T47D (cell line): ENCODE measurements at places on chromosomes 2 and 18.
A peak's percentile ranks its signal among the peaks of the same experiment; 100 is the strongest.

DNA sequence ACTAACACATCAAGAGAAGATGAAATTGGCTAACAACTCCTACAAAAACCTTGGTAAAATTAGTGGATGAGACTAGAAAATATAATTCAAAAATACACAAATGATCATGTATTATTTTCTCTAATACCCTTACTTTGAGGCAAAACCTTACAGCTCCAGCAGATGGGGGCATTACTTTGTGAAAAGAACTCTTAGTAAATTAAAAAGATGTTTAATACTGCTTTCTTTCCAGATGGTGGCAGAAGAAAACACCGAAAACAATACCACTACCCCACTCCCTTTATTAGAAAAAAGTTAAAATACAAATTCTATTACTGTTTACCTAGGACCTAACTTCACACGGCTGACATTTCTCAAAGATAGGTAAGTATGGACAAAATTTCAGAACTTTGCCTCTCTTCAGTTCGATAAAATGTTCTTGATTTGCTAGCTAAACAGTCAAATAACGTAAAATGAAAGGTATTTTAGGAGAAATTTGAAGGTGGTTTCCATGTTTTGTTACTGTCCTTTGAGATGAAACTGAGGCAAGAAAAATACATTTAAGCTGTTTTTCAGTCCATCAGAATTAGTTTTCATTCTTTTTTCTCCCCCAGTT is 30.6 kb downstream of the ORC4 start:
- DNase-seq: peak; percentile 44

- no peak for DNase-seq
Measured at GRCh38 chr2:182302174-182302573, 124.7 kb downstream of the PDE1A start.

GRCh38 chr2:138245310-138245709 is 256.3 kb upstream of the SPOPL start:
- DNase-seq: no peak

DNA sequence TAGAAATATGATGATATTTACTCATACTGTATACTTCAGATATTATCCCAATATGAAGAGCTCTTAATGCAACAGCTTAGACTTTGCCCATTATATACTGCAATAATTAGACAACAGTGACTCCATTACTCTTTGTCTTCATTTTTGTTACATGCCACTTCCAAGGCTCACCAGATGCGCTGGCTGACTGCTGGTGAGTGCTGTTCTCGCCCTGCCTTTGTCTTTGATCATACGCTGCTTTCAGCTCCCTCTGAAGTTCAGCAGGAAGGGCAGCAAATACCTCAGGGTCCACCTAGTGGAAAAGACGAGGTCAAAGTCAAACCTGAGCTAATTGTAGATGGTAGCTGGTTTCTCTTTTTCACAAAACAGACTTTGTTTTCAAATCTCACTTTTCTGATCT is 66.3 kb downstream of the EIF5B start:
- no peak for DNase-seq

DNA sequence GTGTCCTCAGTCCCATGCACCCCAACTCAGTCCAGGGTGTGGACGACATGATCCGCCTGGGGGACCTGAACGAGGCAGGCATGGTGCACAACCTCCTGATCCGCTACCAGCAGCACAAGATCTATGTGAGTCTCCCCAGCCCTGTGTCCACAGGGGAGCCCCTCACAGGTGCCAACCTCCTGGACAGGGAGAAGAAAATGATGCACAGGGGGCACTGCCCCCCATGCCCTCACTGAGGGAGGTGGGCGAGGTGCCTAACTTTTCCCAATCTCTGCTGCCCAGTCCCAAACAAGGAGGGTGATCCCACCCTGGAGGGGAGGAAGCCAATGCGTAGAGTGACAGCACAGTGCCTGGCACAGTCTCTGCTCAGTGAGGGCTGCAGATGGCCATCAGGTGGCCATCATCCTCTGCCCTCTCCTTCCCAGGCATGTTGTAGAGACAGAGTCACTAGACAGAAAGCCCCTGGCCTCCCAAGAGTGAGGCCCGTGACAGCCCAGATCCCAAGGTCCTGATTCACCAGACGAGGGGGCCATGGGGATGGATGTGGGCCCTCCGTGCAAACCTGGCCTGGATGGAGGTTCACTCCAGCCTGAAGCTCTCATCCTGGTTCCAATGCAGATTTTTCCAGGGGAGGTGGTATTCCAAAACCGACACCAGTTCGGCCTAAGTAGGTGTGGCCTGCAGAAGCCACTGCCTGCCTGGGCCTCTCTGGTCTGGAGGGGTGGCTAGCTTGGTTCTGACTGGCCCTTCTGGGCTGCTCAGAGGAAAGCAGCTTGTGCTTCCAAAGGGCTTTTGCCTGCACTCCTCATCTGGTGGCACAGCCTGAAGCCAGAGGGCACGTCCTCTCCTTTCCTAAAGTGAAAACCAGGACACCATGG is 30.0 kb downstream of the MYO7B start:
- DNase-seq: no peak

DNA sequence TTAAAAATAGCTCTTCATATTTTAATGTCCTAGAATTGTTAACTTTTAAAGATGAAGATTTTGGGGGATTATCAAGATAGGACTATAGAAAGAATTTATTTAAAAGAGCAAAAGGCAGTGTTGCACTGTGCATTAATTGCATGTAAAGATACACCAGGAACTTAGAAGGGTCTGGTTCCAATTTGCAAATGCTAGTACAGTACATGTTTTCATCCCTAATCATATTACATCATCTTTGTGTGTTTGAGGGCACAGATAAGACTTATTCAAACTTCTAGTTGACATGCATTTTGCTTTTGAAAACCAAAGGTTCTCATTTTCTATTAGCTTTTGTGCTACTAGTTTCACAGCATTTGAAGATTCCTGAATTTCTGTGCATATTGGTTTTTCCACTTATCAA is 231.7 kb upstream of the LYPD1 start:
- no peak for DNase-seq

- no peak for DNase-seq
Measured at GRCh38 chr18:28003451-28003850, 173.5 kb downstream of the CDH2 start.

DNA sequence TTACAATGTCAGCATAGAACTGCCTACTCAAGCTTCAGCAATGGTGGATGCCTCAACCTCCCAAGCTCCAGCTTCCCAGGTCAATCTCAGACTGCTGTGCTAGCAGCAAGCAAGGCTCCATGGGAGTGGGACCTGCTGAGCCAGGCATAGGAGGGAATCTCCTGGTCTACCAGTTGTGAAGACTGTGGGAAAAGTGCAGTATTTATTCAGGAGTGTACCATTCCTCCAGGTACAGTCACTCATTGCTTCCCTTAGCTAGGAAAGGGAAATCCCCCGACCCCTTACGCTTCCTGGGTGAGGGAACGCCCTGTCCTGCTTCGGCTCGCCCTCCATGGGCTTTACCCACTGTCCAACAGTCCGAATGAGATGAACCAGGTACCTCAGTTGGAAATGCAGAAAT is 130.3 kb downstream of the ADCYAP1 start:
- no peak for DNase-seq

- no peak for DNase-seq
Measured at GRCh38 chr2:146623771-146624170, 1221.1 kb upstream of the ACVR2A start.

- DNase-seq: no peak
Measured at GRCh38 chr2:165185633-165186032, 18.2 kb downstream of the SCN3A start.

DNA sequence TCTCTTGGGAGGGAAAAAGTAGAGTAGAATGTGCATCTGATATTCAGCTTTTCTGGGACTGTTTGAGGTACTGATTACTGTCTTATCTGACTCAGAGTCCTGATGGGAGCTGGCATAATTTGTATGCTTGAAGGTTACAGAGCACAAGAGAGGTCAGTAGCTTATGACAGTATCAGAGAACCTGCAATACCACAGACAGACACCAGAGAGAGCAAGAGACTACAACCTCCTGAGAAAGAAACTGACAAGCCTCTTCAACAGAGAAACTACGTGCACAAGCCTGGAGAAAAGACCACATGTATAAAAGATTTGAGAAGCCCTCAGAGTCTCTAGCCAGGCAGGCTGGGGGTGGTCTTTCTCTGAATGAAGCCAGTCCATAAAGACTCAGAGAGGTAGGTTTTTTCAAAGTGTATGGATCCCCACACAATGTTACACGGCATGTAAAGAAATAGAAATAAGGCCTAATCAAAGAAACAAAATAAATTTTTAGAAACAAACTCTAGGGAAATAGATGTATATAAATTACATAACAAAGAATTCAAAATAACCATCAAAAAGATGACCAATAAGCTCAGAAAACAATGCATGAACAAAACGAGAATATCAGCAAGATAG is 568.3 kb downstream of the LRRTM4 start:
- no peak for DNase-seq

DNA sequence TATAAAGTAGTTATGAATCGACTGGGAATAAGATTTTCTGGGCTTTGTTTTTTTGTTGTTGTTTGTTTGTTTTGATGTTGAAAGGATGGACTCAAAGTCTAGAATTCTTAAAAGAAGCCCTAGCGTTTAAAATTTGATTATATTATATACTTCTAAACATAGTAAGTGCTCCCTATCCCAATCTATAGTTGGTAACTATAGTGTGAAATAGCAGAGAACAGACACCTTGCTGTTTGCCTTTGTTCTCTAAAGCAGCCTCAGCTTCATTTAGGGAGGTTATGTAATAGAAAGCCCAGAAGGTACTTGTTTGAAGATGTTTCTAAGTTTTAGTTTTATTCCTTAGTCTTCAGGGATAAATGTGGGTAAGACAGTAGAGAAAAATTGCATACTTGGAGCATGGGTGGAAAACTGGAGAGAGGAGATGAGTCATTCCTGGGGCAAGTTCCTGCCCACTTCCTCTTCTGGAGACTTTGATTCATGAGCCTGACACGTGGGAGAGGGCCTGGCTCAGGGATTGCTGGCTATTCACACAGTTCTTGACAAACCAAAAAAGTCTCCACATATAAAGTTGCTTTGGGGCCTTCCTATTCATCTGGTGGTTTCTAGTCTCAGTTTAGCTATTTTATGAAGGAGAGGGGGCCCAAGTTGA is 131.9 kb downstream of the MYO1B start:
- no peak for DNase-seq

DNA sequence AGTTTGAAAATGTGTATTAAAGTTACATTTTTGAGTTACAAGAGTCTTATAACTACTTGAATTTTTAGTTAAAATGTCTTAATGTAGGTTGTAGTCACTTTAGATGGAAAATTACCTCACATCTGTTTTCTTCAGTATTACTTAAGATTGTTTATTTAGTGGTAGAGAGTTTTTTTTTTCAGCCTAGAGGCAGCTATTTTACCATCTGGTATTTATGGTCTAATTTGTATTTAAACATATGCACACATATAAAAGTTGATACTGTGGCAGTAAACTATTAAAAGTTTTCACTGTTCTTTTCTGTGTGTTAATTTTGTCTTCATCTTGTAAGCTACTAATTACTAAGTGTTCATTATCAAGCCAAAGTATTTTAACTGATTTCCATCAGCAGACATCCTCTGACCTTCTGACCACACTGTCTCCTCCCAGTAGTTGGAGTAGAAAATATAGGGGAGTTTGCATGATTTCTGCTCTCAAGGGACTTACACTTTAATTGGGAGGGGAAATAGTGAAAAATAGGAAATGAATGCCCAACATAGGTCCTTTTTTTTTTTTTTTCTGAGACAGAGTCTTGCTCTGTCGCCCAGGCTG is 4.3 kb downstream of the PMAIP1 start:
- no peak for DNase-seq

- no peak for DNase-seq
Measured at GRCh38 chr2:70371753-70372152, 69.9 kb upstream of the FAM136A start.

- no peak for DNase-seq
Measured at GRCh38 chr2:8154936-8155335, 526.9 kb upstream of the ID2 start.

GRCh38 chr2:26557244-26557925 is 79.5 kb upstream of the OTOF start:
- DNase-seq: no peak

DNA sequence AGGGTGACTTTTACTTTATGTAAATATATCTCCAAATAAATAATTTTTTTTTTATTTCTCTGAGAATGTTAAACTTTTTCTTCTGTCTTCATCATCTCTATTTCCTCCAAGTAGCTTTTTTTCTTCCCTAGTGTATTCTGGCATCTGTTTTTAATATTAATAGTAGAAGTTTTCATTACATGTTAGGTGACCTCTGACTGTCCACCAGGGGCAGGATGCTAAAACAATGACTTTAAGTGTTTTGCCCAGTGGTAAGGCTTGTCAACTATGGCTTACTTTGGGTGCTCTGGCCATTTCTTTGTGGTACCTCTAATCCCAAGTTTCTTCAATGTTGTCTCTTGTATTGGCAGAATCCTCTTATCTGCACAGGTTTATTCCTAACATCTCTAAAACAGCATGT is 127.1 kb downstream of the SRBD1 start:
- no peak for DNase-seq

DNA sequence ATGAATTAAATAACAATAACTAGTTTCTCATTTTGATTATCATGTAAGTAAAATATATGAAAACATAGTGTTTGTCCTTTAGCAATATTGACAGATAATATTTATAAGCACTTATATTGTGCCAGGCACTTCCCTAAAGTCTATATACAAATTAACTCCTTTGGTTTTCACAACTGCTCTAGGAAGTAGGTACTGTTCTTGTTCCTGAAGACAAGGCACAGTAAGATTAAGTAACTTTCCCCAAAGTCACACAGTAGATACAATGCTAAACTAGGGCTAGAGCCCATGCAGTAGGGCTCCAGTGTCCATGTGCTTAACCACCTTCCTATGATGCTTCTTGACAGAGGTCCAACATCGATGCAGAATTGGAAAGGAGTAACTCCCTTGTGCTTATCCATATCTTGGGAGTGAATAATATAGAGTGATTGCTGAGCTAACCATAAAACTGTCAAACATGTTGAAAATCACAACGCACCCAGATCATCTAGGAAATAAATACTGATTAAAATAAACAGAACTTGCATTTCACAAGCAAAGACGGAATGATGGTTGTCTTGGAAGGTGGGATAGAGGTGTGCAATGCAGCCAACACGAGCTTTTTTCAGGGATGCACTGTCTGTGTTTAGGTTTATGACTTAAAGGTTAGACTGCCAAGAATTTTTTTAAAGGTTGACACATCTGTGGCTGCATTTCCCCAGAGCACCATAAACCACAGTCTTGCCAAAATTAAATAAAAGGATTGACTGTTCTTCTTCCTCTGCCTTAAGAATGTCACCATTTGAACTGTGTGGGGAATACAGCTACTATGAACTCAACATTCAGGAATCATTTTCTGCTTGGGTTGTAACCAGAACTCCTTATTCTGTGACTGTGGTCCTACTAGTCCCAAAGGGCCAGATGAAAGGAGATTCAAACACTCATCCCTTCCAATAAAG is 80.8 kb downstream of the ANKRD44 start:
- no peak for DNase-seq

- DNase-seq: no peak
Measured at GRCh38 chr18:33750366-33750765, 172.3 kb downstream of the ASXL3 start.
